ENCODE measurements at places on chromosomes 6 and 20.
A peak's percentile ranks its signal among the peaks of the same experiment; 100 is the strongest.

- DNase-seq = no peak
These were observed 66.0 kb upstream of the BTBD3 start for GRCh38 chr20:11851646-11852045.

- peak; percentile 14 for DNase-seq
These were observed 47.8 kb downstream of the ELOVL5 start for GRCh38 chr6:53300656-53301551.

DNA sequence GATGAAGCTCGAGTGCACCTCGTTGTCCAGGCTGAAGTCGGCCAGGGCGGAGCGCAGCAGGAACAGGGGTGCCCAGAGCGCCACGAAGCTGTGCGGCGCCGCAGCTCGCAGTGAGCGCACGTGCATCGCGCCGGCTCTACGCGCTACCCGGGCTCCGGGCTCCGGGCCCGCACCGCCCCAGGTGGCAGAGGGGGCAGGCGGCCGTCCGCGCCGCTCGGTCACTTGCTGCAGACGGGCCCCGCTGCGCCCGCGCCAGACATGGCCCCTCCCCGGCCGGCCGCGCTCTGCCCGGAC lies 497 bp downstream of the BMP7 start:
- no peak for DNase-seq

GRCh38 chr20:64192406-64192805 lies 28.2 kb downstream of the MYT1 start:
- no peak for DNase-seq

GRCh38 chr6:46652232-46652602 lies 401 bp downstream of the CYP39A1 start:
- DNase-seq = no peak

DNA sequence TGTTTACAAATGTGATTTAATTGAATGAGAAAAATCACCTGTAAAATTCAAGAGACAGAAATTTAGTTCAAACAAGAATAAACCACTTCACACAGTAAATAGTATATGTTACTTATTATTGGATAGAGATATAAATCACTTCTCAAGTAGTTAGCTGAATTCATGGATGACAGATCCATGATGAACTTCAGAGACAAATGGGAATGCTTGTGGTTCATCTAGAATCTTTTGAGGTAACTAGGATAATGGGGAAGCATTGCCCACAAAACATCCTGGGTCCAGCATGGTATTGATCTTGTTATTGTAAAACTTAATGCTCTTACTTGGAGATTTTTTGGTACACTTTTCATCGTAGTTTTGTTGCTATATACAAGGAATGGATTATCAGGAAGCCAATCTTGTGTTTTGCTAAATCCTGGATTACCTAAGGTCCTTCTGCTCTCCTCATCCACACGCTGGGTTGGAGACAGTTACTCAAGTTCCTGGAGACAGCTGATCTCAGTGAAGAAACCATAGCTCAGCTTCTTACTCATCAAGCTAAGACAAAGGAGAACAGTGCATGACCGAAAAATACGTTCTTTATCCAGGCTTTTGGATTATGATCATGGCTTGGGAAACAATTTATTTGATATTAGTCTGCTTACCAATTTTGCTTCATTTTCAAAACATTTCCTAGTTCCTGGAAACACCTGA lies 142.5 kb upstream of the PREP start:
- DNase-seq = no peak

- no peak for DNase-seq
These were observed 70.6 kb upstream of the PMEPA1 start for GRCh38 chr20:57780398-57780797.

DNA sequence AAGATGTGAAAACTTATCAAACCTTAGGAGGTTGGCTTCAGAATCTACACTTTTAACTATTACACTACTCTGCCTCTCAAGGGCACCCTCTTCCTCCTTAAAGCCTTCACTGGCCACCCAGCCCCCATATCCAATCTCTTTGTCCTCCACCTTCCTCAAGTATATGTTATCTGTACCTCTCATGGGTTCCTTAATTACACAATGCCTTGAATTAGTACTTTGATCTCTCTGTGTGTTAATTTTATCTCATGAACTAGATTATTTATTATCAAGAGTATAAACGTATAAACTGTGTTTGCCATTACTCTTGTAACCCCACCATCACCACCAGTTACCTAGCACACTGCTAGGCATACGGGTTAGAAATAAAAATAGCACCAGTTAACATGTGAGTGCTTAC lies 83.3 kb downstream of the NCR2 start:
- no peak for DNase-seq

DNA sequence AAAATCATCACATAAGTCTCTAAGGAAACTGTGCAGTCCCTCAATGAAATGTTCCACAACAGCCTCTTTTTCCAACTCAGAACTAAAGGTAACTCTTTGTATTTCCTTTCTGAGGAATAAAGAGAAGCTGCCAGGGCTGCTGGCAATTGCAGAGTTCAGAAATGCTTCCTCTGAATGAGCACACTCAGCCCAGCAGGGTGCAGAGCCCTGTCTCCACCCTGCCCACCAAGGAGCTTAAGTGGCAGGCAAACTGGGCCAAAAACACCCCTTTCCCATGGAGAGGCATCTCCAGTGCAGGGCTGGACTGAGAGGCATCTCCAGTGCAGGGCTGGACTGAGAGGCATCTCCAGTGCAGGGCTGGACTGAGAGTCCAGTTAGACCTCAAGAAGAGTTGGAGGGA lies 255.4 kb downstream of the GMPR start:
- no peak for DNase-seq

DNA sequence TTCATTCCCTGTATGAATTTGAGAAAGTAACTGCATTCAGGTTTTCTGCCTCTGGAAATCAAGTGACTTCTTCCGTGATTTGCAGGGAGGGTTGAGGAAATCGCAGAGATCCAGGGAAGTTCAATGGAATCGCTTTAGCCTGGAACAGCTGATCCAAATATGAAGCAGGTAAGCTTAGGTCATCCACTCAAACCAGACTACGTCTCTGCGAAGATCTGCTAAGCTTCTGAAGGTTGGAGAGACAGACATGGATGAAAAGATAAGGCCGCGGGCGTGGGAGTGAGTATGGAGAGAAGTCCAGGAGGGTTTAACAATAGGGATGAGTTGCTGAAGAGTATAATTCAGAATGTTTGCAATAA lies 34.2 kb upstream of the BTN3A2 start:
- DNase-seq = no peak

- DNase-seq = no peak
These were observed 41.7 kb downstream of the RIOK1 start for GRCh38 chr6:7431313-7431673.

DNA sequence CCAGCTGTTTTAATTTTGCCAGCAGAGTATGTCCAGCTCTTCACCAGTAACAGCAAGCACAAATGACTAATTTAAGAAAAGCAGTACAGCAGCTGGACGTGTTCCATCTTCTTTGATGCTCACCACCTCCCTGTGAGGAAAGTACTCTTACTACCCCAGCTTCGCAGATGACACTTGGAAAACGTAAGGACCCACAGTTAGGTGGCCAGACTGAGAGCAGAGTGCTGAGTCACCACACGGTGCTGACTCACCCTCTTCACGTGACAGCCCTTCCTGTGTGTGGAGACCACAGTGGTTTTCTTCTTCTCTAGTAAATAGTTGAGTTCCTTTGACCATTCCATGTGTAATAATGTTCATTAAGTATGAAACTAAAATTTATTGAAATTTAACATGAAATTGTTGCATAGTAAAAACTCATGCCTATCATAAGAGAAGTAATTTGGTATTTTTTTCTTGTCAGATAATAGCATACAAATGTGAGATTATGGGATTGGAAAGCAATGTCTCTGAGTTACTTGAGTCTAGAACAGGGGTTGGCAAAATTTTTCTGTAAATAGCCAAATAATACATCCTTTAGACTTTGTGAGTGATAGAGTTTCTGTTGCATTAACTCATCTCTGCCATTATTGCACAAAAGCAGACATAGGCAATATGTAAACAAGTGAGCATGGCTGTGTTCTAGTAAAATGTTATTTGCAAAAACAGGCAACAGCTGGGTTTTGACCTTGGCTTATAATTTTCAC lies 76.6 kb downstream of the SLX4IP start:
- peak; percentile 59 for DNase-seq

- DNase-seq = no peak
These were observed 1414.1 kb upstream of the EYS start for GRCh38 chr6:67121115-67121514.

DNA sequence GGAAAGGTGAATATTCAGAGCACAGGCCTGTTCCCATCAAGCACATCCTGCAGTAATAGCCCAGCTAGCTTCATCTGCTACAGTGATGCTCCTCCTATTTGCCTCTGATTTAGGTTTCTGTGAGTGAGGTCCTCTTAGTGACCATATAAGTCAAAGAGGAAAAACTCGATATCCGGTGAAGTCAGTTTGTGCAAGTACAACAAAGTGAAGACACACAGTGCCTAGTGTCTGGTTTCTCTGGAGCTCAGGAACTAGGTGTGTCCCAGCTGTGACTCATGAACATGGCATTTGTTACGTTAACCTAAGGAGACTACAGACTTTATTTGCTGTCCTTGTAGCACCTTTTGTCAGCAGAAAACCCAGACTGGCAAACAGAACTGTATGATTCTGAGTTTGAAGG lies 33.9 kb downstream of the EDN1 start:
- DNase-seq = no peak

DNA sequence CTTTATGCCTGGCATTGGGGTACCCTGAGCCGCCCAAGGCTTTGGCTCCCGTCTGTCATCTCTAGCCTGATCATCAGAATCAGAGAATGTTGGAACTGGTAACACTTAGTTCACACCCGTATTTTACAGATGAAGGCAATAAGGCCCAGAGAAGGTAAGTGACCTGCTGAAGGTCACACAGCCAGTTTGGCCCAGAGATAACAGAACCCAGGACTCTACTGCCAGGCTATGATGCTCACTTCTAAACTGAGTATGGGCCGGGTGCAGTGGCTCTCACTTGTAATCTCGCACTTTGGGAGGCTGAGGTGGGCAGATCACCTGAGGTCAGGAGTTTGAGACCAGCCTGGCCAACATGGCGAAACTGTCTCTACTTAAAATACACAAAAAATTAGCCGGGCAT lies 1.8 kb upstream of the TGM6 start:
- no peak for DNase-seq

DNA sequence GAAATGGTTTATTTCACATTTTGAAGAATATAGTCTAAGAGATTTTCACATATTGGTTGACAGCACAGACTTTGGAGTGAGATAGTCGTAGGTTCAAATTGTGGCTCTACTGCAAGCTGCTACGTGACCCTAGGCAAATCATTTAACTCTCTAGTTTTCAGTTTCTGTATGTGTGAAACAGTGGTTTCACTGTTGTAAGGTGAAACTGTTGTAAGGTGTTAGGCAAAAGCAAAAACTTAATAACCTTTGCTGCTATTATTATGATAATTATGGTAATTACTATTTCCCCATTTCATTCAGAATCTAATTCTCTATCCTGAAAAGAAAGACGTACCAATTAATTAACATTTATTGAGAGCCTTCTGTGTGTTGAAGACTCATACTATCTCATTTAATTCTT lies 144.2 kb downstream of the REV3L start:
- DNase-seq = no peak

DNA sequence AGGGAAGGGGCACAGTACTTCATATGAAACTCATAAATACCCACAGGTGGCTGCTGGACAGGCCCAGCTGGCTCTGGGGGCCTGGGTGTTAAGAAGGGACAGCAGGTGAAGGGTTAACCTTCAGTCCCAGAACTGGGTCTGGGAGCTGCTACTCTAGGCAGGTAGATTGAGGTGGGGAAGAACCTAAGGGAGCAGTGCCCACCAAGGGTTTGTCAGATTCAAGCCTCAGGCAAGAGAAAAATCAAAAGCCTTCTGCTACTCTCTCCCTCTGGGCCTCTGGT lies 5.6 kb downstream of the RPL10A start:
- no peak for DNase-seq

- no peak for DNase-seq
These were observed 68.8 kb downstream of the PYGB start for GRCh38 chr20:25316506-25317190.

- DNase-seq = no peak
These were observed 13.5 kb upstream of the TRAM2 start for GRCh38 chr6:52590152-52590891.

DNA sequence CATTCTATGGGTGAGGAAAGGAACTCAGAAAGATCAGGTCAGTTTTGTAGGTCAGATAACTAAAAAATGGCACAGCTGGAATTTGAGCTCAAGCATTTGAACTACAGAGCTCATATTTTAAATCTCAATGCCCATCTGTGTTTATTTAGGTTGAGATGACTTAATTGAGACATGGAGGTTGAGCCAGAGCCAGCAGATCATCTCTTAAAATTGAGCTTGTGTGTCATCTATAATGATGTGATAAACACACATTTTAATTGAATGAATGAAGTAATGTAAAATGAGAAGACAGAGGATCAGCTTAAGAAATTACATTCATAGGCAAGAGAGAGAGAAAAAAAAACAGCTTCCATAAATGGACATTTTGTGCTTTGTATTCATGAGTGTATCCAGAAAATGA lies 3.7 kb downstream of the MANEA start:
- DNase-seq = no peak

GRCh38 chr20:1803061-1803931 lies 91.9 kb upstream of the SIRPA start:
- DNase-seq = no peak

All from stimulated activated CD8-positive, alpha-beta memory T cell treated with anti-CD3 and anti-CD28 coated beads, Interleukin-12 subunit alpha, Interleukin-12 subunit beta, amount 100 ng/mL, for 4 hours (primary cell).